CD4-positive, alpha-beta T cell treated with Interferon alpha-2 for 1 hour (primary cell): ENCODE measurements at places on chromosomes 11 and 22.

DNA sequence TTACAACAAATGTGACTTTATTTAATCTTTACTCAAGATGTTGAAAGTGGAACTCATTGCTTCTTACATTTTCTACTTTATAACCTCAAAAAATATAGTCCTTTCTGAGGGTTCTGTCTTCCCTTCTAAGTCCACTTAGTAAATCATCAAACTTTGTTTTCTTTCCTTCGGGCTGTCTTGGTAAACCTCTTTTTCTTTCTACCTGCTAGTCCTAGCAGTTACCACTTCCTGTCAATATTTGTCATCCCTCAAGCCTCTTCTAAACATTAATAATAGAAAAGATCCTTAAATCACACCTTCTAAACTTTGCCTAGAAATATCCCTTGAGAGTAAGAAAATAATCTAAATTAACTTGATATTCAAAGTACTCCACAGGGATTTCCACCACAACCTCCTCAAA, 580.4 kb downstream of the CNTN5 start:
- DNase-seq = no peak

- DNase-seq = no peak
Measured at GRCh38 chr22:46775850-46776826, 13.7 kb downstream of the TBC1D22A start.

DNA sequence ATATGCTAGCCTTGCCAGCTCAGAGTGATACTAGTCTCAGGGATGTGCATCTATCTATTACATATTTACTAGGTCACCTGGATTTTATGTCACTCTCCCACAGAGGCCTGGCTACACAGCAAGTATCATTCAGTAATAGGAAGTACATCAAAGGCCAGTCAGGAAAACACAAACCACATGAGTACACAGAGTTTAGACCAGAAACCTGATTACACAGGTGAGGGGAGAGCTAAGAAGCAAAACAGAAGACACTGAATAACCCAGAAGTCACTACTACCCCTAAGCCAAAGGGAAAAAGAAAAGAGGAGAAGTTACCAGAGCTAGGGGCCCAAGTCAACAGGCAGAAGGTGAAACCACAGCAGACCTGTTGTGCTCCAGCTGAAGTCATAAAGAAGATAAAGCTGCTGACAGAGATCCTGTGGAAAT, 13.3 kb downstream of the LPXN start:
- no peak for DNase-seq

DNA sequence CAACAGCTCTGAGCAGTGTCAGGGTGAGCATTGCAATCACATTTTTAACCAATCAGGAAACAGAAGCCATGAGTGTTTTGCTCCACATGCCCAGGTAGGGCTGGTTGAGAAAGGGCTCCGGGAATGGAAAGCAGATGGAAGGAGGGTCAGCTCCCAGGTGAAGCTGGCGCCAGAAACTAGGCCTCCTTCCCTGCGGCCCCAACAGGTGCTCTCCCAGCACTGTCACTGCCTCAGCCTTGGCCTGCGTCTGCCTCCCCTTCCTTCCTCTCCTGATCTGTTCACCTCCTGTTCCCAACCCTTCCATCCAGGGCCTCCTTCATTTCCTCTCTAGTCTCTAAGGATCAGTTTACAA, 4.6 kb upstream of the VSIG10L2 start:
- no peak for DNase-seq

DNA sequence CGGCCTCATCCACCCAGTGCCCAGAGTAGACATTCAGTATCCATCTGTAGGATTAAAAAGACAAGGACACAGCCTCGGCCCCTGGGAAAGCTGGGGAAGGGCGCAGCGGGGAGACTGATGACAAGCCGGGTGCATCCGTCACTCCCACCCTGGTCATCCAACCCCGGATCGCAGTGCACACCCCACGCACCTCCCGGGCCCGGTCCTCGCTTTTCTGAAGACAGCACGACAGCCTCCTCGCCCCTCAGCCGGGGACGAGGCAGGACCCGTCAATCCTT, 1.1 kb downstream of the FCHSD2 start:
- no peak for DNase-seq
